Stimulated activated CD4-positive, alpha-beta T cell treated with anti-CD3 and anti-CD28 coated beads, Interleukin-1b, Interleukin-23, amount 100 ng/mL, for 1 hour (primary cell): ENCODE measurements at places on chromosomes 4 and X.

- no peak for DNase-seq
These were observed 63.1 kb downstream of the RELL1 start for GRCh38 chr4:37623125-37623524.

DNA sequence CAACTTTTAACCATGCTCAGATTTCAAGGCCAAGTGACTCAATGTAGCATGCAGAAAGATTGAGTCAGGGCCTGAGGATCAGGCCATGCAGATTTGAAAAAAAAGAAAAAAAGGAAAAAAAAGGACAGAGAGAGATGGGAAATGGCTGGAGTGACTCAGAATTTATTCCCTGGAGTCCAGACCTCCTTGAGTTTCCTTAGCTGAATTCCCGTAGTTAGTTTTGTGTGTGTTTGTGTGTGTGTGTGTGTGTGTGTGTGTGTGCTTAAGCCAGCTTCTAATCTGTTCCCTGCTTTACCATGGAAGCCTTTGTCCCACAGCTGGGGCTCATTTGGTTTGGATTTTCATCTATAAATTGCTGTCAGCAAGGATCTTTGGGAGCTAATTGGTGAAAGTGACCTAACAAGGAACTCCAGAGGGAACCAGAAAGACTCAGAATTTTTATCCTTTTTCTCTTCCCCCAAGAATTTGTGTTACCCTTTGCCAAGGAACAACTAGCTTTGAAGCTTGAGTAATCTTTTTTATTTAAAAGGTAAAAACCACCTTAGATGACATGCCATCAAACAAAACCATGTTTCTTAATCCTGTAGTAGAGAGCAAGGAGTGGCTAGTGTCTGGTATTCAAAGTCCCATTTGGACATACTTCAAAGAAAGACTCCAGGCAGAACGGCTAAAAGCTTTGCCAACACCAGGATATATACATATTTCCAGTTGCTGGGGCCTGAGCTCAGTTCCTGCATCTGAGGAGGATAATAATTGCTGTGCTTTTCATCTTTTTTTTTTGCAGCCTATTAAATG is 109.0 kb upstream of the DDIT4L start:
- DNase-seq = no peak

GRCh38 chr4:110224812-110225211 is 26.4 kb upstream of the ELOVL6 start:
- DNase-seq = no peak

GRCh38 chr4:137960371-137961050 is 281.6 kb downstream of the SLC7A11 start:
- no peak for DNase-seq

DNA sequence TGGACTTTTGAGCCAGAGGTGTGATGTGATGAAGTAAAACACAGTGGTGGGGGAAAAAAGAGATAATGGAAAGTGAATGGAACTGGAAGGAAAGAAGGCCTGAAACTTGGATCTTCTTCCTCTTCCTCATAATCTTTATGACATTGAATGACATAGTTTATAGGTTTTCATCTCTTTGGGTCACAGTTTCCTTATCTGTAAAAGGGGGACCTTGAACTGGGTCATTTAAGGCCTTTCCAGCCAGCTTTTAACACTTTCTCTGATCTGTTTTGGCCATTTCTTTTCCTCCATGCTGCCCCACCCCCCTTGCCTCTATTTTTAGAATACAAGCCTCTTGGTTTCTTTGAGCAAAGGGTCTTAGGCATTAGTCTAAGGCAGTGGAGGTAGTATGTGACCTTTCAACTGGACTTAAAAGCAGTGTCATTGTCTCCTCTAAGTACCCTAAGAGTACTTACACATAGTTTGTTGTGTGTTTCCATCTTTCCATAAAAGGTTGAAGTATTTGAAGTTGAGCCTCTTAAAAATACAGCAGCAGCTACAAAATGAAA is 7.8 kb downstream of the CPEB2 start:
- no peak for DNase-seq

DNA sequence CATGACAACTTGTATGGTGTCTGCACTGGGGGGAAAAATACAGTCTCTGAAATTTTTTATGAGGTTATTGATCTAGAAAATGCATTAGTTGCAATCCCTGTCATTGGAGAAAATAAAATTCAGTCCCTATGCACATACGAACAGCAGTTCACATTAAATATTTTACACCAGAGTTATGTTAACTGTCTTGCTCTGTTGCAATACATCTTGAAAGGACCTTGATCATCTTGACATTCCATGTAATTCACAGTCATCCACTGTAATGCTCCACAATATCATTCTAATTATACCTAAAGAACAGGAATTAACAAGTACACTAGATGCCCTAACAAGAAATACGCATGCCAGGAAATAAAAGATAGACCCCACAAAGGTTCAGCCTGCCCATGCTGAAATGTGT is 934.6 kb upstream of the PCDH10 start:
- no peak for DNase-seq

DNA sequence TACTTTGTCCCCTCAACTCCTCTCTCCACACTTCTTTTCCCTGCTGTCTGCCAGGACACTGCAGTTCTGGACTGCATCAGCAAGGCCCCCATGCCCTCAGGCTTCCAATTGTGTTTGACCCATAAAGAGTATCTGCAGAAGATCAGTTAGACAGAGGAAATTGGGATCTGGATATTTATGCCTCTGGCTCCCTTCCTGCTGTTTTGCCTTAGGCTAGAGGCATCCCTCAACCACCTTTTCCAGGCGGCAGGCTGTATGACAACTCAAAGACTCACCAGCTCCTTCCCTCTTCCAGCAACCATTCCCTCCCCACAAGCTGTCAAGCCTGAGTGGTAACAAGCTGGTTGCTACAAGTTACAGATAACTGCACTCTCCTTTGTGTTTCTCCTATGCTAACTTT is 66.4 kb upstream of the NDP start:
- no peak for DNase-seq

DNA sequence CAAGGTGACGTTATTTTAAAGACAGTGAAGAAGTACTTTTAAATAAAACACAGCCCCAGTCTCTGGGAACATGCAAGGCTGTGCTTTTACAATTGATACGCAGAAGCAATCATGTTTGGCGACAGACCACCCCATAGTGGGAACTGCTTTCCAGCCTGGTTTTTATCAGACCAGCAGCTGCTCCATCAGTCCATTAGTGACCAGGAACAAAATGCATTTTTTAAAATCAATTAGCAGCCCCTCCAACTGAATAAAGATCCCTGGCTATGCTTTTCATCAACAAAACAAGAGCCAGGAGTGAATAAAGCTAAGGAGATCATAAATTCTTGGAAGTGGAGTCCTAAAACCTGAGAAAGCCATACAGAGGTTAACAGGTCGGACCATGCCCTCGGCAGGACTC is 153.0 kb upstream of the TENM3 start:
- DNase-seq = no peak

DNA sequence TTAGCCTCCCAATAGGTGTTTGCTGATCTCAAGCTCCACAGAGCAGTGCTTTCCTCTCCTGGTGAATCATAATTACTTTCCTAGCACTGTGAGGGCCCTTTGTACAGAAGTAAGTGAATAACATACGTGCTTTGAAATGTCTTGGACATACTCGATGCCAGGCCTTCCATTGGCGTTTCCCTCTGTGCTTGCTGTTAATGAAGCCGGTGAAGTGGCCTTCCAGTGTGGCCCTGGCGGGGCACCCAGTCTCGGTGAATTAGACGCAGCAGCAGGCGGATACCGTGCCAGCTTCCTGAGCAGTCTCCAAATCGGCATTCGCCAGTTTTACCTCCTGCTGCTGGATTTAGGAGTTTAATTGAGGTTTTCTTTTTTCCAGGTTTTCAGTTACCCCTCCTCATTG is 132.3 kb downstream of the HMX1 start:
- no peak for DNase-seq

DNA sequence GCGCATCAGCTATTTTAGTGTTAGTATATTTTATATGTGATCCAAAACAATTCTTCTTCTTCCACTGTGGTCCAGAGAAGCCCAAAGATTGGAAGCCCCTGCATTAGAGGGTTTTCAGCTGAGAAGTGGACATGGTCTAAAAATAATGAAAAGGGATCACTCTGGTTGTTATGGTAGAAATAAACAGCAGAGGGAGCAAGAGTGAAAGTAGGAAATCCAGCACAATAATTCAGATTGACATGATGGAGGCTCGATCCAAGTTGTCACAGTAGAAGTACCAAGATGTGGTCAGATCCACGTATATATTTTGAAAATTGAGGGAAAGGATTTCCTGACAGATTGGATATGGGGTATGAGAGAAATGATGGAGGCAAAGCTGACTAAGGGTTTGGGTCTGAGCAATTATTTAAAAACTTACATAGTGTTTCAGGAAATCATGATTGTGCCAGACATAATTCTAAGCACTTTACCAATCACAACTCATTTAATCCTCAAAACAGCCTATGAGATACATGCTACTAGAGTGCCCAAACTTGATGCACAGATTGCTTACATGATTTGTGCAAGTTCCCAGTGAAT is 17.0 kb upstream of the TMEM144 start:
- DNase-seq = no peak

DNA sequence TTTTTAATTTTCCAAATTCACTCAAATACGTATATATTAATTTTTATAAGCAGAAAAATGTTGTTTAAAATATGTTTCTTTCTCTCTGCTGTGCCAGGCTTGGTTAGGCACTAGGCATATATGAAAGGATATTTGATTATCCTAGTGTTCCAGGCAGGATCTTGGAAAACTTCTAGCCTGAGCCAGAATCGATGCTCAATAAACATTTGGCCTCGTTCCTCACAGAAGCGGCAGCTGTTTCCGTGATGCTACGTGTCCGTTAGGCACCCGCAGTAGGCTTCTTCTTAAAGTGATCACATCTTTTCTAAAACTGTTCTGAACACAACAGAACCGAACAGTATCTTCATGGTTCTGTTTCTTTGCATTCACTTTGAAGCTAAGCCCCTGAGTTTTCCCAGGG is 50.1 kb upstream of the CRMP1 start:
- no peak for DNase-seq

GRCh38 chr4:8723222-8723980 is 130.8 kb downstream of the CPZ start:
- no peak for DNase-seq

DNA sequence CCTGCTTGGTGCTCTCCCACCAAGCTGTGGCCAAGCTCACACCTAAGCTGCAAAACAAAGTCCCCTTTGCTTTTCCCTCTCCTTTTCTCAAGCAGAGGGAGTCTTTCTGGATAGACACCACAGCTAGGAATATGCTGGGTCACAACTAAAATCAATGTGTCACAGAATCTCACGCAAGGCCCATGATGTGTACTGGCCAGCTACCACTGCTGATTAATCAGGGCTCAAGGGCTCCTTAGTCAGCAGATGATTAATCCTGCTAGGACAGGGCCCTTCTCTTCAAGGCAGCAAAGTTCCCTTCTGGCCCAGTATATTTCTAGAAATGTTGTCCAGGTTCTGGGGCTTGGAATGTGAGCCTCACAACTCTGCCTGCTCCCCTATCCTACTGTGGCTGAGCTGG is 32.0 kb upstream of the TENT5D start:
- no peak for DNase-seq

DNA sequence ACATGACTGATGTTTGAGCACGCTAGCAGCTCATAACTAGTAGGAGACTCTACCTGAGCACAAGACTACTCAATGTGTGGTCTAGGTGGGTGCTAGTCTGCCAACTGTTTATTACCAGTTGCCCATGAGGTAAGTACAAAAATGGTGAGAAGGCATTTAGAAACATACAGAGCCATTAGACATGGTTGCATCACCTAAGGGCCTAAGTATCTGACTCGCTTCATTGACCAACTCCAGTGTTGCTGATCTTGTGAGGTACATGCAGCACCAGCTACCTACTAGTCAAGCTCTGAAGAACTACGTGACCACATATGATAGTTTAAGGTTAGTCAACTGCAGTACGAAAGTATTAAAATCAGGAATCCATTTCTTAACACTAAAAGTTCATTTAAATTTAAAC is 39.9 kb downstream of the APBB2 start:
- DNase-seq = no peak

GRCh38 chr4:7157666-7158065 is 34.7 kb upstream of the SORCS2 start:
- no peak for DNase-seq

GRCh38 chr4:140673729-140674128 is 82.5 kb downstream of the TBC1D9 start:
- no peak for DNase-seq

DNA sequence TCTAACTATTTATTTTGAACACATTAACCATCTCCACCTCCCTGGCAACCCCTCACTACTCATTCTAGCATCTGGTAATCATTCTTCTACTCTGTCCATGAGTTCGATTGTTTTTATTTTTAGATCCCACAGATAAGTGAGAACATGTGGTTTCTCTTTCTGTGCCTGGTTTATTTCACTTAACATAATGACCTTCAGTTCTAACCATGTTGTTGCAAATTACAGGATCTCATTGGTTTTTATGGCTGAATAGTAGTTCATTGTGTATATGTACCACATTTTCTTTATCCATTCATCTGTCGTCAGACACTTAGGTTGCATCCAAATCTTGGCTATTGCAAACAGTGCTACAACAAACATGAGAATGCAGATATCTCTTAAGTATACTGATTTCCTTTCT is 33.4 kb upstream of the FAM47B start:
- no peak for DNase-seq

GRCh38 chrX:94361241-94361640 is 687.2 kb downstream of the FAM133A start:
- no peak for DNase-seq

GRCh38 chrX:39805022-39805421 is 292.7 kb downstream of the BCOR start:
- no peak for DNase-seq

DNA sequence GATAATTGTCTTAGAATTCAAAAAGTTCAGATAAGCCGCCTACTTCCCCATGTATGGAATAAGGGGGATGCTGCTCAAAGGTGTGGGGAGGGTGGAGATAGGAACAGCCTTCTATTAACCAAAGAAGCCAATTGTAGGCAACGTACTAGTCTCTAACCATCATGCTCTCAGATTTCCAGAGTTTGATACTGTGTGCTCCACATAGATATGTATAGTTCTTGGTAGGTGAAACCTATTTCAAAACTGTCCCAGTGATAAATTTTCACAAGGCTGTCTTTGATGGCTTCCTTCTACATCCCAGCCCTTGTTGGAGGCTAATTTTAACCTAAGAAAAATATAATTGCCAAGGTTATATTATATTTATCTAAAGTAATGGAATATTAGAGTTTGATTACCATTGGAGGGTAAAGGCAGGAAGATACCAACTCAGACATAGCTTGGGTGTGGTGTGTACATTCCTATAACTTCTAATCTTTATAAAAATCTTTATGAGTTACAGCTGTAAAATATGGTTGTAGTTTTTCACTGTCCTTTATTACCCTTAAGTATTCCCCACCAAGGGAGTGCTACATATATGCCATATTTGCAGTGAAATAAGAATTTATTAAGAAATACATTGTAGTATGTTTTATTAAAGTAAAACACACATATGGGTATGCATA is 87.7 kb downstream of the SLC4A4 start:
- no peak for DNase-seq

GRCh38 chr4:43959976-43960375 is 488.6 kb downstream of the KCTD8 start:
- DNase-seq = no peak

DNA sequence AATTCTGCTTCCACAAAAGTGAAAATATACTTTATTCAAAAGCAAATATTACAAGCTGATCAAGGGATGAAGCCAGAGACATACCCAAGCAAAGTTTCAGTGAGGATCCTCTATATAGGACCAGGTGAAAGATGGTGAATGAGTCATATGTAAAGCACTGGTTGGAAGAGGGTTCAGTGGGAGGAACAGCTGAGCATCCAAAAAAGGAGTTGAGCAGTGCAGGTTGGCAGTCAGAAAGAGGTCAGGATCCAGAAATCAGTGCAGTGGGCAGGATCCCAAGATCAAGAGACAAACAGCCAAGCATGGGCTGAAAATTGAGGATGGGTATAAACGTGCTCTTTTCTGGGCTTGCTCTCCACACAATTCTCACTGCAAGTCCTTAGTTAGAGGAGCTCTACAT is 30.3 kb downstream of the OTC start:
- DNase-seq = no peak
